ENCODE measurements at places on chromosomes 16 and 17. TPM values are rescaled to one million over a fixed set of nuclear protein-coding genes. Genes with fewer than 3 reads are reported as not detected.

DNA sequence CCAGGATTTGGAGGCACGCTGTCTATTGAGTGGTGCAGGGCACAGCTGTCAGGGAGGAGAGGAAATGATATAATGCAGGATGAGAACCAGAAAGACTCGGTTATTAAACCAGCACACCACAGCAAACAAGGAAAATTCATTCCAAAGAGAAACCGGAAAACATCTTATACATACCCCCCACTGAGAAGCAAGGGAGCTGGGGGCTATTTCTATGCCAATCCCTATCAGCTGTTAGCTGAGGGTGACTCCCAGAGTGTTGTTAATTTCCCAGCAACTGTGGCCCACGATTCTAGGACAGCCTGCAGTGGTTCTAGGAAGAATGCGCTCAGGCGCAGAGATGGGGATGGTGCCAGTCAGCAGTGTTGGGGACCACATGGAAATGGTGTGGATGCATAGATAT, 467.3 kb downstream of the PMP22 start:
- no peak for DNase-seq

The PERCC1 gene
- total RNA-seq, result not detected

- DNase-seq, result peak; percentile 35
Measured at GRCh38 chr16:66515596-66516508, 34.1 kb downstream of the TK2 start.

DNA sequence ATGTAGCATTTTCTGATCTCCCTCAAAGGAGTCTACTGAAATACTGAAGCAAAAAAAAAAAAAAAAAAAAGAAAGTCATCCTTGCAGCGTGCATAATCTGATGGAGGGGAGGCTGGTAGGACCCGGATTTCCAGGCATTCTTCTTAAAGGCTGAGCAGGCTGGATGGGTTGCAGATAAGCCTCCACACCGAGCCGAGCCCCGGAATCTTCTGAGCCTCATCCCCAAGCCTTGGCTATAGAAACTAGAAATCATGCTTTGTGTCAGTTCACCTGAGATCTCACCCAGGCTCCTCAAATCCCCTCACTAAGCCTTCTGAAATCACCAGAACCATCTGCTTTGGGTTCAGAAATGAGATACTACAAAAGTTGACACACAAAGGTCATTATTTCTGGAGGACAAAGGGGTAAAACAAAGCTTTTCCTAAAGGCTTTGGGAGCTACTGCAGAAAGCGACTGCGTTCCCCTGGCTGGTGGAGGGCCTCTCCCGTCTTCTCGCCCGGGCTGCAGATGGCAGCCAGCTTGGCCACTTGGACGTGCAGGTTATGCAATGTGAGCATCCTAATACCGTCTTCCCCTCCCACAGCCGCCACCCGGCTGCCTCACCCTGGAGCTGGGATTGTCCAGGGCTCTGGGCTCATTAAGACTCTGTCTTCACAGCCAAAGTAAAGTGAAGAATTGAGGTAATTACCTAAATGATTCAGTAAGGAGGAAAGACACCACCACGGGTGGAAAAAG, 4.7 kb upstream of the CACNG4 start:
- no peak for DNase-seq

DNA sequence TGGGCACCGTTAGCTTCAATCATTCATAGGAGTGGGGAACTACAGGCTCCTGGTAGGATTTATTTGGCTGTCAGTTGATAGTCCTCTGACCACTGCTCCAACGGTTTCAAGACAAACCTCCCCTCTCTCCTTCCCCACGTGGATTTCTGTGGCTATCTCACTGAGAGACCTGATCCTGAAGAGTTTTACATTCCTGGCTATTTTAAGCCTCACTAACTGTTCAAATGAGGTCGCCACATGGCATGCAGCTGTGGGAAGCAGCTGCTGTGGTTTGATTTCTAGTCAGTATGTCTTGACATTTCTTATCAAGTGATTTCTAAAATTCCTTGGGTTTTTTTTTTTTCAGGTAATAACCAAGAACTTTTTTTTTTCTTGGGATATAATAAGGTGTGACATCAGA, 38.3 kb downstream of the CDK5R1 start:
- DNase-seq, result no peak

The MRM1 gene
- 18.6 TPM for total RNA-seq

- no peak for DNase-seq
Measured at GRCh38 chr17:68892658-68893057, 62.5 kb downstream of the ABCA8 start.

The C17orf50 gene
- total RNA-seq, result not detected

DNA sequence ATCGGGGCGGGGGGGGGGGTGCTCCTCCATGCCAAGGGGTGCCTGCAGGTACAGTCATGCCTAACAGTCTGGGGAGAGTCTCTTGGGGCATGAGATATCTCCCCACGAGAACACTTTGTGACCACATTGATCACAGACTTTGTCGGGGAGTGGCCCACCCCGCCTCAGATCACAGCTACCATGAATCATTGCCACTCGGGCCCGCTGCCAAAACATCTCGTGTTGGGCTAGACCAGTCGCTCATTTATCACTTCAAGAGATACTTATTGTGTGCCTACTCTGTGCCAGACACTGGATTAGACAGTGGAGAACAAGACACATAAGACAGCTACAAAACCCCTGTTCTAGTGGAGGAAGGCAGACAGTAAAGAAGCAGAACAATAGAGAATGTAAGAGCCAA, 72.6 kb downstream of the CLEC16A start:
- no peak for DNase-seq

All from OCI-LY7 (cell line).